ENCODE measurements at places on chromosomes 11 and 22.

GRCh38 chr22:49369726-49370626 lies 457.7 kb downstream of the BRD1 start:
- no peak for DNase-seq

DNA sequence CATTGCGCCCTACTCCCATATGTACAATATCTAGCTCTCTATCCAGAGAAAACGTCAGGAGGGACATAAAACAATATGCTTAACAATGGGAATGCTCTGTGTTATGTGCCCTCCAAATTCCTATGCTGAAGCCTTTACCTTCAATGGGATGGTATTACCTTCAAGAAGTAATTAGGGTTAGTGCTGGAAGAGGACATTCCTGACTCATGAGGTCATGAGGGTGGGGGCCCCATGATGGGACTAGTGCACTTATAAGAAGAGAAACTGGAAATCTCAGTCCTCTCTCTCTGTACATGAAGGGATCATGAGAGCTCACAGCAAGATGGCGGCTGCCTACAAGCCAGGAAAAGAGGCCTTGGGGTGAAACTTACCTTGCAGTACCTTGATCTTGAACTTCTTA lies 20.3 kb downstream of the MMP20 start:
- no peak for DNase-seq

DNA sequence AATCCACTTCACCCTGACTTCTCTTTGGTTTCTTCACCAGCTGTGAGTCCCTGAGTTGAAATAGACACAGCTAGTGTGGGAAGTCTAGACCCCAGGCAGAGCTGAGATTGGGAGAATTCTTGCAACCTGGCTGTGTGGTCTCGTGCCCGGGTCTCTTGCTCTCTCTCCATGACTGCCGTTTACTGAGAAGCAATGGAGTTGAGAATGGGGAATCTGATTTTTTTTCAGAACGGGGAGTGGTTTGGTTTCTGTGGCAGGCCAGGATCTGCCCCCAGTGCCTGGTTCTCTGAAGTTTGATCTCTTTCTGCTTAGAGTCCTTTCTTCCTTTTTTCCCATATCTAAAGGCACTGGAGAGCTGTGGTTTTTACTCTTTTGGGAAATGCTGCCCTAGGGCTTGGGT lies 1.5 kb downstream of the SIDT2 start:
- DNase-seq, result no peak

DNA sequence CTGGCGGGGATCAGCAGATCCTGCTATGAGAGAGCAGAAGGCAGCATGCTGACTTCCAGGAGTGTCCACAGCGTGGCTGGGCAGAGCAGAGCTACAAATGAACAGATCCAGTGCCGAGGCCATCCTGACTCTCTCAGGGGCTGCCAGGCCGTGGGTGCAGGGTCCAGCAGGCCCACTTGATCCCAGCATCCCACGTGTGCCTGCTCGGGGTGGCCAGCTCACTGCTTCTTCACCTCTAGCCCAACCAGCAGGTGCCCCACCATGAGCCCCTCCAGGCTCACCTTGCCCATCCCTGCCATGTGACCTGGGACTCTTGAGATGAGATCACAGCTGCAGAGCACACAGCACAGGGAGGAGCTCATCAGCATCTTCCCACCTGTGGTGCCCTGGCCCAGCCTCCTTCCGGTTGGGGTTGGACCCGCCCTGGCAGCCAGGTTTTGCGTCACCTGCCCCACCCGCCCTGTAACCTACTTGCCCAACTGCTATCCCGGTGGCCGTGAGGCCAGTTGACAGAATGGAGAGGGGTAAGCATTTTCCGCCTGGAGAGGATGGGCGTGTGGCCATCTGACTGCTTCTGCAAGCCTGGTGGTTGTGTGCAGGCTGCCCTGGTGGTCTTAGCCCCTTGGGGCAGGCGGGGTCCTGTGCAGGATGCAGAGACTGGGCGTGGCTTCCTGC lies 11.0 kb downstream of the TANGO2 start:
- DNase-seq, result no peak

- DNase-seq, result no peak
Observed at GRCh38 chr22:37340331-37341262, 58.3 kb downstream of the CYTH4 start.

DNA sequence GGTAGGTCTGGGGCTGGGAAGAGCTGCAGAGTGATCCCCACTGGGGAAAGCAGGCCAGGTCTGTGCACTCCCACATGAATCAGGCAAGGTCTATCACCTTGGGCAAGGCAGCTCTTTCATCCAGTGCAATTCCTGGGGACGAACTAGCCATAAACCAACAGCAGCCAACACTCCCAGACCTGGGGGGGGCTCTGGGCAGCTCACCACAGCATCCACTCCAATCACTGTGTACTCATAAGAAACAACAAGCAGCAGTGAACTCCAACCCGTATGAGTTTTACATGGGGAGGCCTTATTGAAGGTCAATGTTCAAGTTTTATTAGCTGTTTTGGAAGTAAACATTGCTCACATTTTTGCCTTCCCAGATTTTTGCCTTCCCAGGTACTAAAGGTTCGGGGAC lies 157.4 kb upstream of the NAV2 start:
- no peak for DNase-seq

DNA sequence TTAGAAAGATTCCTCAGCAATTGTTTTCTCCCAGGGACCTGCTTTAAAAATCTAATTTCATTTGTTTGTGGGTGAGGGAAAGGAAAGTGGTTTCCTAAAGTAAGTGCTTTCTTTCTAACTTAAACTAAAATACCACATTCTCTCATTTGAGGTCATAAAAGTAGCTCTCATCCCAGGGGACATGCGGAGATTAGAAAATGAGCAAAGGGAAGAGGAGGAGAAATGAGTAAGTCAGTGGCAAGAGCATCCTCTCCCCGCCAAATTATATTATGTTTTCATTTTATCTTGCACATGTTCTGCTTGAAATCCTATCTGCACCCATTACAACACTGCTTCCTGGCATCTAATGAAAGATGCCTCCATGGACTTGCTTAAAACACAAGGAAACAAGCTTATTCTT lies 191.4 kb downstream of the ARHGAP42 start:
- no peak for DNase-seq

DNA sequence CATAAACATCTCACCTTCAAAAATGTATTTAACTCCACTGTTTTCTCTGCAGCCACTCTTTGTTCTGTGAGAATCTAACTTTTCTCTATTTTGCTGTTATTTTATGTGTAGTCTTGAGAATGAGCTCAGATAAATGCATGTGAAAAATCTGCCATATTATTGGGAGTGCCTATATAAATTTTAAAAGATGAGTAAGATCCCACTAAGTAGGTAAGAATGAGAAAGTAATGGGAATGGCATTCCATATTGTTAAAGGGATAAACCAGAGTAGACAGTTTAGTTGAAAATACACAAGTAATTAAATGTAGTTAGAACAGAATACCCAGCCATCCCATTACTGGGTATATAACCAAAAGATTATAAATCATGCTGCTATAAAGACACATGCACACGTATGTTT lies 817.2 kb downstream of the FAM181B start:
- no peak for DNase-seq

GRCh38 chr22:16609548-16610261 lies 17.1 kb upstream of the CCT8L2 start:
- no peak for DNase-seq

- no peak for DNase-seq
Observed at GRCh38 chr11:61194169-61194671, 9.1 kb upstream of the PGA3 start.

- no peak for DNase-seq
Observed at GRCh38 chr22:20479612-20480196, 15.9 kb downstream of the KLHL22 start.

DNA sequence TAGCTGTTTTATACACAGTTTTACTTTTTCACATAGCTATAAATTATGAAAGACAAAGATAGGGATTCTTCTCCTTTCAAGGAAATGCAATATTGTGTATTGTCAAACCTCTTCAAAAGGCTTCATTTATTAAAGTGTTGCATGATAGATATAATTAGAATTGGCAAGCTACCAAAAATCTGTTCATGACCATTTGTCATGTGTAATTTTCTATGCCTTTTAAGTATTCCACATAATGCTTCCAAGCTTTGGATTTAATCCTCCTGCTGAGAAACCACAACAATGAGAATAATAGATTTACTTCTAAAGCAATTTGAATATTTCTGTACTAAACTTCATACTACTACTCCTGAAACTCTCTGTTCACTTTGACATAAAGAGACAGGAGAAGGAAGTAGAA lies 403.2 kb upstream of the CCDC179 start:
- DNase-seq, result no peak

DNA sequence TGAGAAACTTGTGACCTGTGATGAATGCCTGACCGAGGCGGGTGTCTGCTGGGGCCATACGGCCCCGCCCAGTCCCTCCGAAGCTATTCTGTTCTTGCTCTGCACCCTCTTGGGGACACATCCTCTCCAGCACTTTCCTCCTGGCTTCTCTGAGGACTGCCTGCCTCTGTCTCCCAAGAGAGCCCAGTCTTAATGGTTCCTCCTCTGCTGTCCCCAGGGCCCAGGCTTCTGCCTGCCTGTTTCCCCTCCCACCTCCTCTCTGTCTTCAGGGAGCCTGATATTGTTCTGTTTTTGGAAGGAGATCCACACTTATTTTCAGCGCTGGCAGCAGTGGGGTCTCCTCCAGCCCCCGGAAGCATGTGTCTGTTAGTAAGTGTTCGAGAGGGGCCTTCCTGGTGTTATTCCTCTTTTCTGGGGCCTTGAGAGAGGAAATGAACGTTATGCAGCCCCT lies 18.7 kb downstream of the SYNGR1 start:
- DNase-seq, result no peak

- DNase-seq, result no peak
Observed at GRCh38 chr11:2541881-2542361, 97.1 kb downstream of the KCNQ1 start.

GRCh38 chr11:128840137-128840536 lies 27.0 kb downstream of the KCNJ1 start:
- DNase-seq, result no peak

DNA sequence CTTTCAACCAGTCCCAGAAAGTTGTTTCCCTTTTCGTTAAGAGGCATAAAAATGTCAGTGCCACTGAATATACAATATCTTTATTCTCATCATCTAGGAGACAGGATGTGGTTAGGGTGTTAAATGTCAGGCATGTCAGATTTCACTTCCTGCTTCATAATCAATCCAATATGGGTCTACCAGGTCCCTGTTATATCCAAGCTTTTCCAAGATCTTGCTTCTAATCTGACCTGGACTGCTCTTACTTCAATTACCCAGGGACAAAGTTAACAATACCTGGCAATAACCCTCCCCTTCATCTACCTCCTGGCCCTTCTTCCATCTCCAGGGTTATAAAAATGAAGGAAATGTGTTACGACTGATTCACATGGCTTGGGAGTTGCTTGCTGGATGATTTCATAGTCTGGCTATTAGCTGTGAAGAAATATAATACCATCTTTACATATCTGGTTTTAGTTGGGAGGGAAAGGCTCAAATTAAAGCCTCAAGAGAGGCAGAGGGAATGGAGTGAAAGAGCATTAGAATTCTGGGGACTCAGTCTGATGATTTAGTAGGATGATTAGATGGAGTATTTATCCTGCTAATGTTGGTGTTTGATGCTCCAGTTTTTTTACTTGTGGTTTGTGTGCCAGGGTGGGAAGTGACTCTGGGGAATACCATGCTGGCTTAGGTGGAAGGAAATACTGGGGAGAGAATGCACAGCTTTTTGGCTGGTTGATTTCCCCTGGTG lies 534.3 kb downstream of the ETS1 start:
- no peak for DNase-seq

- no peak for DNase-seq
Observed at GRCh38 chr22:35563211-35563610, 22.6 kb downstream of the RASD2 start.

- no peak for DNase-seq
Observed at GRCh38 chr11:27287205-27287604, 75.8 kb downstream of the CCDC34 start.

- no peak for DNase-seq
Observed at GRCh38 chr11:2263071-2263565, 7.3 kb downstream of the ASCL2 start.

GRCh38 chr11:65390099-65390941 lies 3.9 kb downstream of the FRMD8 start:
- DNase-seq, result no peak

- DNase-seq, result no peak
Observed at GRCh38 chr22:17872471-17872870, 98.2 kb upstream of the BID start.

DNA sequence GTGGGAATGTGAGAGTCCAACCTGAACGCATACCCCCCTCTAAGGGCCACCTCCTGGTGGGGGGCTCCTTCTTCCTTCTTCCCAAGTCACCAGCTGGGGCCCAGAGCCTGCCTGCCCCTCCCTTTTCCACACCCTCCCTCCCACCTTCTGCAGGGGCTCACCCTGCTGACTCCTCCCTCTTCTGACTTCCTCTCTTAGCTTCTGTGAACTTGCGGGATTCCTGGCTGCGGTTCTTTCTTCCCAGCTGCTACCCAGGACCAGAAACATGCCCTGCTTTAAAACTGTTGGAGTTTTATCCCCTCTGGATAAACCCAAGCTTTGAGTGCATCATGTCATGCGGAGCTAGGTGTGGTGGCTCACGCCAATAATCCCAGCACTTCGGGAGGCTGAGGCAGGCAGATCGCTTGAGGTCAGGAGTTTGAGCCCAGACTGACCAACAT lies 10.2 kb downstream of the LRRC74B start:
- DNase-seq, result no peak

GRCh38 chr11:87198266-87198881 lies 160.6 kb downstream of the TMEM135 start:
- DNase-seq, result no peak

DNA sequence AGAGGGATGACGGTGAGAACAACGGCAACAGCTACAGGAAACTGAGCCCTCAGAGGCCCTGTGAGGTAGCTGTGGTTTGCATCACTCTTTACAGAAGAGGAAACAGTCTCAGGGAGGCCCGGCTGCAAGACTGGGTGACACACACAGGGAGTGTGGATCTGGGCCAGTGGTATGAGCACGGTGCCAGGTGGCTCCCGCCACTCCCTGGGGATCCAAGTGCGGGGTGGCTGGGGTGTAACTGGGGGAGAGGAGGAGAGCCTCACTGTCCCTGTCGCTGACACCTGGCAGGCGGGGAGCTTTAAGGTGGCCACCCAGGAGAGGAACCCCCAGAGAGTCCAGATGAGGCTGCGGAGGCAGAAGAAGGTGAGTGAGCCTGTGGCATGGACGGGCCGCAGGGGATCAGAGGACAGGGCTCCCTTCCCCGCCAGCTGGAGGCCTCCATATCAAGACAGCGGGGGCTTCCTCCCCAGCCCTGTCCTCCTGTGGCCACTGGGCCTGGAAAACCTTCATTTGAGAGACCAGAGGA lies 5.6 kb downstream of the RGL4 start:
- DNase-seq, result peak; percentile 29

DNA sequence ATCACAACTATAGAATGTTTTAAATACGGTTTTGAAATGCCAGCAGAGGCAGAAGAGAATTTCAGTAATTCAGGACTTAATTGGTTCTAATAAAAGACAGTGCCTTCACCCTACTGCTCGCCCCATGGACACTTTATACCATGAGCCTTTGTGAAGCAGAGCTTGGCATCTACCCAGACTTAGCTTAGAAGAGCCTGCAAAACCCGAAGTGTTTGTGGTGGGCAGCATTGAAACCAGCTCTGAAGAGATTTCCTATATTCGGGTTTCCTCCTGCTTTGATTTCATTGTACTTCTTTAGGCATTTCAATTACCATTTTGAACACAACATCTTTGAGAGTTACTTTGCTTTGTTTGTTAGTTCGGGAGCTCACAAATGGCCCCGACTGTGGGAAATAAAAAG lies 185.1 kb upstream of the MTNR1B start:
- no peak for DNase-seq
